ENCODE measurements at places on chromosomes 13 and 19.

DNA sequence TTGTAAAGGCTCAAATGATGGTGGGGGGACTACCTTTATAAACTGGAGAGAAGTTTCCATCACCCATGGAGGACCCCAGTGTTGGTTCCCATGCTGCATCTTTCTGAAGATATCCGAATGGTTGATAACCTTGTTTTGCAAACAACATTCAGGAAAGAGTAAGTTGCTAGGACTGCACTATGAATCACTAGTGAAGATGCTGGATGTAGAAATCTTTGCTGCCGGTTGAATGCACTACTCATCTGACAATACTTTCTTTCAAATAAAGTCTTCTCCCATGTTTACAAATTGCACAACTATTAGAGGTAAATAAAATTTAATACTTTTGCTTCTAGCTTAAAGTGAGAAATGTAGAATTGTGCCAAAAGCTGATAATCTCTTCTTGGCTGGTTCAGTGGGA, 198.4 kb upstream of the SLITRK6 start:
- DNase-seq: no peak

- no peak for DNase-seq
These were observed 1492.8 kb downstream of the UQCRFS1 start for GRCh38 chr19:27720155-27720554.

- no peak for DNase-seq
These were observed 128.2 kb downstream of the TBC1D4 start for GRCh38 chr13:75353781-75354193.

DNA sequence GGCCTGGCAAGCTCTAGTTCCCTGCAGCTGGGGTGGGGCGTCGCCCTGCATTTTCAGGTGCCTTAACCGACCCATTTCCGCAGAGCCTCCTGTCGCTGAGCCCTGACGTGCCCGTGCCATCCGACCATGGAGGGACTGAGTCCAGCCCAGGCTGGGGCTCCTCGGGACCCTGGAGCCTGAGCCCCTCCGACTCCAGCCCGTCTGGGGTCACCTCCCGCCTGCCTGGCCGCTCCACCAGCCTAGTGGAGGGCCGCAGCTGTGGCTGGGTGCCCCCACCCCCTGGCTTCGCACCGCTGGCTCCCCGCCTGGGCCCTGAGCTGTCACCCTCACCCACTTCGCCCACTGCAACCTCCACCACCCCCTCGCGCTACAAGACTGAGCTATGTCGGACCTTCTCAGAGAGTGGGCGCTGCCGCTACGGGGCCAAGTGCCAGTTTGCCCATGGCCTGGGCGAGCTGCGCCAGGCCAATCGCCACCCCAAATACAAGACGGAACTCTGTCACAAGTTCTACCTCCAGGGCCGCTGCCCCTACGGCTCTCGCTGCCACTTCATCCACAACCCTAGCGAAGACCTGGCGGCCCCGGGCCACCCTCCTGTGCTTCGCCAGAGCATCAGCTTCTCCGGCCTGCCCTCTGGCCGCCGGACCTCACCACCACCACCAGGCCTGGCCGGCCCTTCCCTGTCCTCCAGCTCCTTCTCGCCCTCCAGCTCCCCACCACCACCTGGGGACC, 1.2 kb downstream of the ZFP36 start:
- DNase-seq: no peak

GRCh38 chr13:51325837-51326236, 13.7 kb upstream of the SERPINE3 start:
- DNase-seq: no peak

- DNase-seq: no peak
These were observed 232.6 kb upstream of the HTR2A start for GRCh38 chr13:47129461-47129860.

GRCh38 chr19:38043649-38044144, 136.7 kb downstream of the SIPA1L3 start:
- DNase-seq: no peak

DNA sequence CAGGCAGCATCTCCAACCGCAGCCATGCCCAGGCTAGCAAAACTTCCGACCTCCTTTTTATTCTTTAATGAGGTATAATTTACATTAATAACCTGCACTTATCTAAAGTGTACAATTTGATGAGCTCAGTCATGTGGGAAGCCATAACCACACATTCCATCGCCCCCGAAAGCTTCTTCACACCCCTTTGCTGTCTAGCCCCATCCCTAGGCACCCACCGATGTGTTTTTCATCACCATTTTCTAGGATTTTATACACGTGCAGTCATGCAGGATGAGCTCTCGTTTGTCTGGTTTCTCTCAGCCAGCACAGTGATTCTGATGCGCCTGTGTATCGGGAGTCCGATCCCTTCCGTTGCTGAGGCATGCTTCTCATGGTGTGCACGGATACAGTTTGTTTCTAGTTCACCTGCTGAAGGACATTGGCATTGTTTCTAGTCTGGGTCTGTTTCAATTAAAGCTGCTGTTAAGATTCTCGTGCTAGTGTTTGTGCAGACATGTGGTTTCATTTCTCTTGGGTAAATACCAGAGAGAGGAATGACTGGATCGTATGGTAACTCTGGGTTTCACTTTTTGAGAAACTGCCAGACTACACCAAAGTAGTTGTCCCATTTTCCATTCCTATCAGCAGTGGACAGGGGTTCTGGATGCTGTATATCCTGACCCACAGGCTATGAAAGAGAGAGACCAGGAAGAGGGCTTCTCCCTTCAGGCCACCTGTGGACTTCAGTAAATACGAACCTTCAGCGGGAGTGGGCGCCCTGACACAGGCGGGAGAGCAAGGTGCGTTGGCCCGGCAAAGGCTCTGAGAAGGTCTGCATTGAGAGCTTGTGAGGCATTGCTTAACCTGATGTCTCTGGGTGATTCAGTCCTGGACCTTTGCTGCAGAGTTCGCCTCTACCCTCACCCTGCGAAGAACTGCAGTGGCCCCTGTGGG, 4.9 kb downstream of the AP1M1 start:
- DNase-seq: no peak

DNA sequence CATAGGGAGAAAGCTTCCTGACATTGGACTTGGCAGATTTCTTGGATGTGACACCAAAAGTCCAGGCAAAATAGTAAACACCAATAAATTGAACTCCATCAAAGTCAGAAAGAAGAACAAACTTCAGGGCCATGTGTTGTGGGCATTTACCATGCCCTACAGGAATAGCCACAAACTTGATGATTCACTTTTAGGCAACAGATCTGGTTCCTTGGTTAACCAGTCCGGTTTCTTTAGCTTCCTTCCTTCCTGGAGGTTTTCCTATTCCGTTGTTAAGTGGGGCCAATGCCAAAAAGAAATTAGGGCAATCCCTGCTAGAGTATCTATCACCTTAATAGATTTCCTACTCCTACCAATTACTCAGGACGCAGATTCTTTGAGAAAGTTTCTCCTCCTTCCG, 25.2 kb downstream of the IGFL1 start:
- no peak for DNase-seq

GRCh38 chr13:47901441-47901840, 99.6 kb downstream of the SUCLA2 start:
- DNase-seq: no peak

DNA sequence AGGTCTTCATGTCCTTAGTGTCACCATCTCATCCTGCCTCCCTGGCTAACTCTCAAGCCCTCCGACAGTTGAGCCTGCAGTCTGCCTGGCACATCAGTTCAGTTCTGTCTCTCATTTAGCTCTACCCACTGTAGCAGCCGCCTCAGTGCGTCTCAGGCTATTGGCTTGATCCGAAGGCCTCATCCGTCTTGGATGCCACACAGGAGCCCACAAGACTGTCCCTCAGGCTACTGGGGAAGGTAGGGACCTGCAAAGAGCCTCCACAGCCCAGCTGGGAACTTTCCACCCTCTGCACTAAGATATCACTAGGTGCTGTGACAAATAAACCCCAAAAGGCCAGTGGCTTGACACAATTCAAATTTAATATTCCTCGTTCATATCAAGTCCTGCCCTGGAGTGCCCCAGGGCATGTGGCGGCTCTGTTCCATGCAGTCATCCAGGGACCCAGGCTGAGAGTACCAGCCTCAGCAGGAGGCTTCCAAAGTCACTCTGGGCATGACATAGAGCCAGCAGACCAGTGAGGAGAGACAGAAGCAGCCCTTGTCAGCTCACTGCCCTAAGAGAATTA, 5.7 kb downstream of the VSTM2B start:
- DNase-seq: no peak

DNA sequence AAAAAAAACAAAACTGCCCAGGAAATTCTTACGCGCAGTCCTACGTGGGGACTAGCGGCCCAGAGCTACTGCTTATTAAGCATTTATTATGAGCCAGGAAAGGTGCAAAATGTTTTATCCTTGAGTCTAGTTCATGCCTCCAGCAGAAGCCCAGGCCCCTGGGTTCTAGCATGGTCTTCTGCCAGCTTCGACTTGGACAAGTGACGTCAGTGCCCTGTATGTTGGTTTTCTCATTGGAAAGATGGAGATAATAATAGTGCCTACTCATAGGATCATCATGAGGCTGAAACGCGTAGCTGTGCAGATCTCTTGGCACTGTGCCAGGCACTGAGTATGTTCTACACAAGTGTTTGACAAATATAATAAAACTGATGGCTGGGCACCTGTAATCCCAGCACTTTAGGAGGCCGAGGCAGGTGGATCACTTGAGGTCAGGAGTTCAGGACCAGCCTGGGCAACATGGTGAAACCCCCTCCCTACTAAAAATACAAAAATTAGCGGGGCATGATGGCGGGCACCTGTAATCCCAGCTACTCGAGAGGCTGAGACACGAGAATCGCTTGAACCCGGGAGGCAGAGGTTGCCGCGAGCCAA, 12.4 kb upstream of the SULT2B1 start:
- DNase-seq: no peak

DNA sequence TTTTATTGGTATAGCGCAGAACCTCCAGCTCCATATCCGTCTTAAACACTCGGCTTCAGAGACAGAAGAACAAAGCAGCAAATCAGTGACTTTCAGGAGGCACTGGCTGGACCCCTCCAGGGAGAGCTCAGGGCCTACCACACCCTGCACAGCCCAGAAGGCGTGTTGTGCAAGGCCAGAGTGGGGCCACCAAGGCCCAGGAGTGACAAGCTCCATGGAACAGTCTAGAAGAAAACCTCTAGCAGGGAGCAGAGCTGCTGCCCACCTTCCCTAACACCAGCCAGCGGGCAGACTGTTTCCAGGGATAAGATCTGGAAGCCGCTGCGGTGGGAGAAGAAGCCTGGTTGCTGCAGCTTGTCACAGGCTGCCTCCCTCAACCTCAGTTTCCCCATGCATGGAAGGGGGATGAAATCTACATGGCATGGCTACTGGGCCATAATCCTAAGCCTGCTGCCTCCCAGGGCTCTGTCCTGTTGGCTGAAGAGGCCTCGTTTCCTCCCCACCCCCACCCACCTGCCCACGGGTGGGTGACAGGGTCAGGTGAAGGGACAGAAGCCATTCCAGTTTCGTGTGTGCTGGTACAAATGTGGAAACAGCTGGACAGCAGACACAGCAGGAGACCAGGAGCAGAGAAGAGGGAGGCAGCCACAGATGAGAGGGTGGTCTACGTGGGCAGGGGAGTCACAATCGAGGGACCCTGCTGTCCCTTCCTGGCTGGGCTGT, 57.4 kb downstream of the PEPD start:
- DNase-seq: no peak

DNA sequence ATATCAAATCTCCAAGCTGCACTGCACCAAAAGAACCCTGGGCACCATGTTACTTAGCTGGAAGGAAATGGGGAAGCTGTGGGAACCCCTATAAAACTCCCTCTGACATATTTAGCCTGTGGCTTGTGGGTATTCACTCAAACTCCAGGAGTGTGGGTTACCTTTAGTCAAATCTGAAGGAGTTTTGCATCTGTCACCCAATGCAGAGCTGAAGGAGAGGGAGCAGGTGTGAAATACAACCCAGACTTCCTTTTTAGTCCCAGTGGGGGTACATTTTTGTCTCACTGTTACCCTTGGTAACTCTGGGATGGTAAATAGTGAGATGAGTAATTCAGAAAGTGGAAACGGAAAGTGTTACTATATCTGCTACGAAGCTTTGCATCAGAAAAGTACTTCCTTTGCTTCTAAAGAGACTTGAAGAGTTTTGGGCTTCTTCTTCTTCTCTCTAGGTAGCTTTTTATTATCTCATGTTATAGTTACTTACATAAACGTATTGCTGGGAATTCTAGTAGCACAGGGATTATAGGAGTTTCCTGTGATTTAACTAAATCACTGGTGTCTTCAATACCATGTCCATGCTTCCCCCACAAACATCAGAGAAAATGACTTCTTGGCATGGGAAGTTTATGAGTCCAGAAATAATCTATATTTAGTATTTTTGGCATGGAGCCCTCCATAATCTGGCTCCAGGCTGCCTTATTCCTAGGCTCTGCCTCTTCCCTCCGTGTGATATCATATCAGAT, 105.9 kb downstream of the AKAP11 start:
- DNase-seq: no peak

DNA sequence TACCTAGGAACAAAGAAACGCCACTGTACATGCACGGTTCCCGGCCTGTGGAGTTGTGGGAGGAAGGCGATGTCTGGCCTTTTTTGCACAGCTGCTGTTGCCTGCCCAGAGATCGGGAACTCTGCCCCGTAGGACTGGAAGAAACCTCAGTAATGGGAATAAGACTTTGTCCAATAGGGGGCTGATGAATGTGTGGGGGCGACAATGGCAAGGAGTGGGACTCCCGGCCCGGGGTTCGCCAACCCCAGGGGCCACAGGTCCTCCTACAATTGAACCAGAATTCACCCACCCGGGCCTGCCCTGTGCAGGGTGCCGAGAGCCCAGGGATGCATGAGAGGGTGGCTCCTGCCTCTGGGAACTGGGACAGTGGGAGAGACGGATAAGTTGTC, 2.0 kb upstream of the CEBPA start:
- no peak for DNase-seq

DNA sequence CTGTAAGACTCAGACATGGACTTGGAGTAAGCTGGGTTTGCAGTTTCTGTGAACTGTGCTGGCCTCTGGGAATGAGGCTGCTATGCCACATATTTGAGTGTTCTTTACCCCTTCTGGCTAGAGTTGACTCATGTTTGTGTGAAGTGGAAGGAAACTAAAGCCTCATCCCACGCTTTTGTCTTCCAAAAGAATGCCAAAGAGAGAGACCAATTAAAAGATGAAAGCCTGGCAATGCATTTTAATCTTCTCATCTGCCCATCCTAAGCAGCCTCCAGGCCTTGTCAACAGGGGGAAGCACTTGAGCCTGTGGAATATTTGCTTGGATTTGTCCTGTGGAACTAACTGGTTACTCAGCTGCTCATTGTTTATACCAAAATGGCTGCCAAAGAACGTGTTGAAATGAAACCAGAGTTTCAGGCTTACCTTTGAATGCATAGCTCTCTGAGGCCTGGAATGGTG, 49.1 kb downstream of the LMO7 start:
- DNase-seq: no peak

- no peak for DNase-seq
These were observed 16.2 kb downstream of the SOX21 start for GRCh38 chr13:94696171-94696570.

- no peak for DNase-seq
These were observed 6.0 kb upstream of the NEK3 start for GRCh38 chr13:52165411-52165810.

GRCh38 chr19:23401086-23401610, 5.9 kb upstream of the ZNF91 start:
- DNase-seq: no peak

DNA sequence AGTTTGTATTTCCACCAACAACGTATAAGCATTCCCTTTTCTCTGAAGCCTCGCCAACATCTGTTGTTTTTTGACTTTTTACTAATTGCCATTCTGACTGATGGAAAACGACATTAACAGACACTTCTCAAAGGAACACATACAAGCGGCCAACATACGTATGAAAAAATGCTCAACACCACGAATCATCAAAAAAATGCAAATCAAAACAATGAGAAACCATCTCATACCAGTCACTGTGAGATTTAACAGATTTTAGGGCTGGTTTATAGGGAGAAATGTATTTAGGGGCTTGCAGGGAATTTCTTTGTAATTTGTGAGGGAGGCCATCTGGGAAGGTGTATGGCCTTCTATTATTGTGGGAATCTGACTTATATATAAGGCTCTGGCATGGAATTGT, 2.8 kb upstream of the DZIP1 start:
- DNase-seq: no peak
